ENCODE measurements at places on chromosomes 7 and 10.

DNA sequence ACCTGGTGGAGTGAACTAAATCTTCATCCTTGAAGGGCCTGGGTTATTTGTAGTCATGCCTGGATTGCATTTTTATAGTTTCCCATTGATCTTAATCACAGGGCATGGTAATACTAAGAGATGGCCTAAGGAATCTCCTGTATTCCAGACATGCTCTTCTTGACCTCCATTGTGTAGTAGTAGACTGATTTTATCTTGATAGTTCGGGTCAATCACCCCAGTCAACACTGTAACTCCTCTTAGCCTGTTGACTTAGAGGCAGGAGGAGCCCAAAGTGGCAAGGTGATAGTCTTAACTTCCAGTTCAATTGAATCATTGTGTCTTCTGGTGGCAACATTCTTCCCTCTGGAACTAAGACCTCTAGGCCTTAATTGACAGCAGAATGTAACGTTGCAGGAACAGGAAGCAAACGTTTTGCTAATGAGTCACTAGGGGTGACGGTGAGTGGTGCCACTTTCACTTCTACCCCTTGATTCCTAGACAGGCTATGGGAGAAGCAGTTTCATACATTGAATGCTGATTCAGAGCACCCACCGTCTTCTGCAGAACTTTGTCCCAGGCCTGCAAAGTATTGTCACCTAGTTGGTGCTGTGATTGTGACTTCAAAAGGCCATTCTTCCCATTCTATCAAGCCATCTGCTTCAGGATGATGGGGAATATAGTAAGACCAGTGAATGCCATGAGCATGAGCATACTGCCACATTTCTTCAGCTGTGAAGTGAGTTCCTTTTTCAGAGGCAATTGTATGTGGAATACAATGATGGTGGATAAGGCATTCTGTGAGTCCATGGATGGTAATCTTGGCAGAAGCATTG lies 24.0 kb upstream of the PAPSS2 start:
- no peak for DNase-seq

GRCh38 chr10:76902949-76903348 lies 734.7 kb downstream of the KCNMA1 start:
- DNase-seq: no peak

DNA sequence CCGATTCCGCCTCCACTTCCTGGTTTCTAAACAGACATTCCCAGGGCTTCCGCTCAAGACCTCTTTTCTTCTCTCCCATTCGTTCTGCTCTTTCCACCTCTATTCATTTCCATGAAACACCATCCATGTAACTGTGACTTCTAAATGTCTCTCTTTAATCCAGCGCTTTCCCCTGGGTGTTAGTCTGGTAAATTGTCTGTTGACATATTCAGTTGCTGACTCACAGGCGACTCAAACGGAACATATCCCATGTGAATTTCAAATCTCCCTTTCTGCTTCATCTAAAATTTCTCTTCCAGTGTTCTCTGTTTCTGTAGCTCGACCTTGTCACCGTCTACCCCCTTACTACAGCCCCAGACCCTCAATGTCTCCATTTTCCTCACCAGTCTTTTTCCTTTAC lies 119.1 kb downstream of the PFKFB3 start:
- DNase-seq: no peak

DNA sequence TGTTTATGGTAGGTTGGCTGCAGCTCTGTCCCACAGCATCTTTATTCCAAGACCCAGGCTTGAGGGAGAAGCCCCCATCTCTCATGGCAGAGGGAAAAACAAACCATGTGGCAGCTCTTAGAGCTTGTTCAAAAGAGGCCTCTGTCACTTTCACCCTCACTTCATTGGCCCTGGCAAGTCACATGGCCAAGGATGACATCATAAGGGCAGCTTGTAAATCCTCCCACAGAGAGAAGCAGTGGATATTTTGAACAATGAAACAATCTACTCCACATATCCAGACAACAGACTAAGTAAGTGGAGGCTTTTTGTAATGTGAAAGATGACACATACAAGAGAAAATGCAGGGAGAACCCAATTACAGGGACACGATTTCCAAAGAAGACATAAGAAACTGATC lies 108.1 kb downstream of the GRID1 start:
- no peak for DNase-seq

GRCh38 chr10:105063796-105064195 lies 422.7 kb downstream of the SORCS3 start:
- no peak for DNase-seq

DNA sequence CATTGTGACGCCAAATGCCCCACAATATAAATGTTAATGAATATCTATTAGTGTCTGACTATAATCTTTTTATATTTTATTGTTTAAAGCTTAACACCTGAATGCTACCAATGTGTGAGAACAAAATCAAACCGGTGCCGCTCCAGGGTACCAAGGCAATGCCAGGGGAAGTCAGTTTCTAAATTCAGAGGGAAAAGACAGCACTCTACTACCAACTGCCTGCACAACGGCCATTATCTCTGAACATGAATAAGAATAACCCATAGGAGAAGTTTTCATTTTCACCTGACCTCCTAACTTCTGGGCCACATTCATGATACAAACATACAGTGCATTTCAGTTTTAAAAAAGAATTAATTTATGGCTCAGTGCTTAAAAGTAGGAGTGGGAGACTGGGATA lies 21.7 kb downstream of the USP6NL start:
- no peak for DNase-seq

- DNase-seq: peak; percentile 3
Observed at GRCh38 chr7:121994625-121995410, 121.9 kb downstream of the PTPRZ1 start.

- no peak for DNase-seq
Observed at GRCh38 chr10:28058746-28059145, 59.9 kb upstream of the ODAD2 start.

- no peak for DNase-seq
Observed at GRCh38 chr7:116018731-116019130, 11.8 kb downstream of the TFEC start.

GRCh38 chr10:75002351-75002725 lies 109.1 kb upstream of the SAMD8 start:
- DNase-seq: no peak

GRCh38 chr7:96300502-96300901 lies 21.4 kb downstream of the SLC25A13 start:
- no peak for DNase-seq

- no peak for DNase-seq
Observed at GRCh38 chr7:94897541-94897940, 9.9 kb upstream of the PPP1R9A start.

GRCh38 chr10:25842146-25842545 lies 91.9 kb upstream of the MYO3A start:
- DNase-seq: no peak

DNA sequence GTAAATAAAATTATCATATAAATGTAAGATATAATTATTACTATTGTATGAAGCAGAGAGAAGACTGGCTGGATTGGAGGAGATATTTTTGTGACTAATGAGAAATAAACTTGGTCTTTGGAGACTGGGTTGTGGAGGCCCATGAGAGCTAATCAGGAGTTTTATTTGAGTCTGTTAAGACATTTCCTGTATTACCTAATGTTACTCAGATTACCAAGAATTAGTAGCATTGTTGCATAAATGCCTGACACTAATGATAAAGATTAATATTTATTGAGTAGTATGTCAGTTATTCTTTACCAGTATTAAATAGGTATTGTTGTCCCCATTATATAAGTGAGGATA lies 7.1 kb downstream of the CCDC126 start:
- DNase-seq: no peak

DNA sequence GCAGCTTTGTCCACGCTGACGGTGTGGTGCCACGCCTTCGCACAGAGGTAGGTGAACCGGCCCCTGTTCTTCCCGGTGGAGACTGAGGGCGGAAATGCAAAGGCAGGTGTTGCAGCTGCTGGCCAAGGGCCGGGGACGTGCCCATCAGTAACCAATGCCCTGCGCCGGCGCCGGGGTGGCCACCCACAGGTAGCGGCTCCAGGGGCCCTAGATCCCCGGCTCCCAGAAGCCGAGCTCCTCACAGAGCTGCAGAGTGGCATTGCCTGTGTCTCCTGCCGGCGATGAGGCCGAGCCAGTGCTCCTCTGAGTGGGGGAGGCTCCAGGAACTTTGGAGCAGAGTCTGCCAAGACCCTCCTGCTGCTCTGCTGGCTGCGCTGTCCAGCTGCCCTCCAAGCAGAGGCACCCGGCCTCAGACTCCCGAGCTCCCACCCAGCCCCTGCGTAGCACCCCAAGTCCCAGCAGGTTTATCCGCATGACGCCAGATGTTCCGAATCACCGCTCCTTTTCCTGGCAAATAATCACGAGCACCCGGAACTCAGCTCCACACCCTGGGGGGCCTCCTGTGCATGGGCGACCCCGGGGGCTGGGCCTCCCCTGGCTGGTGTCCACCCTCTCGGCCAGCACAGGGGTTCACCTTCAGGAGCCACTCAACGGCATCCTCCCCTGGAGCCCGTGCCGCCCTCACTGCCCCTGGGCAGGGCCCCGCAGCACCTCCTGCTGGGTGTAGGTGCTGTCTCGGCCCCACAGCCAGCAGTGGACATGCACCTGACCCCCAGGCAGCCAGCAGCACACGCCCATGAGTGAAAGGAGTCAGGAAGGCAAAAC lies 22.1 kb downstream of the CFAP46 start:
- no peak for DNase-seq

GRCh38 chr7:152583006-152583405 lies 92.9 kb downstream of the XRCC2 start:
- DNase-seq: no peak

DNA sequence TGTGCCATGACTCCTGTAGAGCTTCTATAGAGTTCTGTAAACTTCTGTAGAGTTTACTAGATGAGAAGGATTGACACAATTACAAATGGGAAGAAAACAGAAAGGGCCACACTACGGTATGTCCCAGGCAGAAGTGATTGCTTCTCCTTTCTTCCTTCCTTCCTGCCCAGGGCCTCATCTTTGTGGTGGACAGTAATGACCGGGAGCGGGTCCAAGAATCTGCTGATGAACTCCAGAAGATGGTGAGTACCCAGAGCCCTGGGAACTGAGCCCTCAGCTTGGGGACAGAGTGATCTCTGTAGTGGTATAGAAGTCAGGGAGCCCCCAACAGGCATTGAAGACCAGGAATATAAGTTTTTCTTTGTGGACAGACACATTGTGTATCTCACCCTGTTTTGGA lies 1.7 kb downstream of the ARF5 start:
- no peak for DNase-seq

DNA sequence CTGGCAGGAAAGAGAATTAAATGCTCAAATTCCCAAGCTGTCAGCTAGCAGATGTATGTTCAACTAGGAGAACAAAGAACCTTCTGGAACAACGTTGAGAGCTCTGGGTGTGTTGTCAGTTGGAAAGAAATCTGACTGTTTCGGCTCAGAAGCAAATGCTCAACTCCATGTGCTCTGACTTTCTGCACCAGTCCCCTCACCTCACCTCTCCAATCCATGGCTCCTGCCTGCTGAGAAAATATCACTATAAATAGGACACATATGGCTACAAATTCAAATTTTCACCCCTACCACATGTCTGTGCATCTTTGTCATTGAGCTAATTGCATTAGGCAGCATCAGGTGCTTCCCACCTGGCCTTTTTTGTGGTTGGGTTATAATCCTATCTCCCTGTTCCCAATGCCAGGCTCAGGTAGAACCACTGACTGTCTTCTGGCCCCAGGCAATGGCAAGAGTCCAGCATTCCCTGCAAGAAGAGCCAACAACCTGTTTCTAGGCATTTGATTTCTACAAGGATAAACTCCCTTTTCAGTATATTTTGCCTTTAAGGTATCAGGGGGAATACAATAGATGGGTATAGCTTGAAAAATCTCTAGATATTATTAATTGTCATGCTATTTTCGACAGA lies 142.6 kb upstream of the LSM8 start:
- no peak for DNase-seq

GRCh38 chr7:43784030-43784584 lies 25.6 kb downstream of the BLVRA start:
- no peak for DNase-seq

GRCh38 chr10:70376436-70377378 lies 5.7 kb downstream of the LRRC20 start:
- no peak for DNase-seq

DNA sequence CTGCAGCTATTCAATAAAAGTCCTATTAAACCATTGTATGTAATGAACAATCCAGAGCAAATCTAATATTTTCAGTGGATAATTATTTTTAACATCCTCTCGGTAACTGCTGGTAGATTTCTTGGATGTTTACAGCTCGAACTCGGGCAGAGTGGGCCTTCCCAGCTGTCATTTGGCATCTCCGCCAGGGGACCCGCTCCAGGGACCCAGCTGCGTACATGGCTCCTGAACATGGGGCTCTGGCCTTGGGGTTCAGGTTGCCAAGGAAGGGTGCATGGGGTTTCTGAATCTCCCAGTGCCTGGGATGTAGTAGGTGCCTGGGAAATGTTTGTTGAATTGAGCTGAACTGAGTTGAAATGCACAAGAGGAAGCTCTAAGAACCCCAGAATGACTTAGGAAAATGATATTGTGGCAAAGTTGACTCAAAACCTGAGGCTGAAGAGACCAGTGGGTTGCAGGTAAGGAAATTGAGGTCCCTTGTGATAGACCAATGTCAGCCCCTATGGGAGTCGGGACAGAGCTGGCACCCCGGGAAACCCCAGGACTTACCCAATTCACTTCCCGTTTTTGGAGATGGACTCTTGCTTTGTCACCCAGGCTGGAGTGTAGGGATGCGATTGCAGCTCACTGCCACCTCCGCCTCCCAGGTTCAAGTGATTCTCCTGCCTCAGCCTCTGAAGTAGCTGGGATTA lies 228.4 kb downstream of the CUX1 start:
- no peak for DNase-seq

GRCh38 chr7:112365551-112365950 lies 84.7 kb upstream of the IFRD1 start:
- DNase-seq: no peak

GRCh38 chr7:54799792-54800191 lies 40.8 kb upstream of the SEC61G start:
- no peak for DNase-seq

GRCh38 chr7:13800694-13801448 lies 188.6 kb downstream of the ETV1 start:
- no peak for DNase-seq

GRCh38 chr7:120280743-120281142 lies 7.8 kb downstream of the KCND2 start:
- no peak for DNase-seq

GRCh38 chr10:113854013-113854760 lies at the start of the genes DCLRE1A and NHLRC2:
TSS of gene DCLRE1A (minus strand) at chr10:113854082. CDS start at chr10:113853182, 900 bp downstream.
TSS of gene NHLRC2 (plus strand) at chr10:113854661. CDS start at chr10:113854873, 212 bp downstream.
- peak; percentile 71 for DNase-seq

All from CD4-positive, alpha-beta T cell treated with Interleukin-6 for 4 hours (primary cell).